T-cell (primary cell): ENCODE measurements at places on chromosomes 13 and 19.

DNA sequence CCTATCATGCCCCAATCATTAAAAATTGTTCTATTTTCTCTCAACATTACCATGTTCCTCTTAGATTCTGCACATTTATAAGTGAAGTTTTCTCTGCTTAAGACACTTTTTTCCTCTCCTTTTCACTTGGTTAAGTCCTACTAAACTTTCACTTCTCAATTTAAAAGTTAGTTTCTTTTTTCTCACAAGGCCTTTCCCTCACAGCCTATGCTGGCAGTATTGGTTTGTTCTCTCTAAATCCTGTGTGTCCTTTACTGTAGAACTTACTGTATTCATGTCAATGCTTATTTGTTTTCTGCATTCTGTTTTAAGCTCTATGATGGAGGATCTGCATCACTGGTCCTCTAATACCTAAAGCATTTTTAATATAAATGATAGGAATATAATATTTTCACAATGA lies 2816.6 kb downstream of the PCDH9 start:
- H3K36me3 ChIP-seq: no peaks in the 10 kb centered on the region
- DNase-seq: no peak
- no peaks in the 10 kb centered on the region for H3K27me3 ChIP-seq

DNA sequence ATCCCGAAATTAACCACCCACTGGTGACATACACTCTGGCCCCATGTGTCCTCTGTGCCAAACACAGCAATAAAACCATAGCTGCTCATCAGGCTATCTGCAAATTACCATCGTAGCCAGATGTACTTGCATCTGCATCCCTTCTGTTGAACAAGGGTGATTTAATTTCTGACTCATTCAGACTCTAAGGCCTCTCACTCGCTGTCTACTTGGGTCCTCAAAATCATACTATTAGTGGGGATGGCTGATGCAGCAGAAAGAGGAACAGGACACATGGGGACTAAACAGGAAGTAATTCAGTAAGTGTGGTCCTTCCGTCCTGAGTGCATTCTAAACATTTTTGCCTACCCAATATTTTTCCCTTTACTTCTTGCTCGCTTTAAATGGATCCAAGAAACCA lies 2275.0 kb upstream of the PCDH20 start:
- no peak overlapping the region for H3K27ac ChIP-seq
- H3K36me3 ChIP-seq: no peaks in the 10 kb centered on the region
- H3K27me3 ChIP-seq: no peaks in the 10 kb centered on the region
- H3K4me1 ChIP-seq: no peaks in the 10 kb centered on the region

GRCh38 chr19:17184371-17184841 lies 30.8 kb upstream of the USE1 start:
- peak overlapping the region; percentile 78 for H3K27ac ChIP-seq
- H3K4me1 ChIP-seq: peaks cover 13% of the 10 kb centered on the region
- H3K4me3 ChIP-seq: peak overlapping the region; percentile 41
- peaks cover 50% of the 10 kb centered on the region for H3K36me3 ChIP-seq
- no peaks in the 10 kb centered on the region for H3K27me3 ChIP-seq

- no peaks in the 10 kb centered on the region for H3K36me3 ChIP-seq
- H3K27ac ChIP-seq: no peak overlapping the region
- DNase-seq: no peak
- H3K27me3 ChIP-seq: peaks cover 31% of the 10 kb centered on the region
These were observed 54.8 kb upstream of the UQCRFS1 start for GRCh38 chr19:29267701-29268100.

DNA sequence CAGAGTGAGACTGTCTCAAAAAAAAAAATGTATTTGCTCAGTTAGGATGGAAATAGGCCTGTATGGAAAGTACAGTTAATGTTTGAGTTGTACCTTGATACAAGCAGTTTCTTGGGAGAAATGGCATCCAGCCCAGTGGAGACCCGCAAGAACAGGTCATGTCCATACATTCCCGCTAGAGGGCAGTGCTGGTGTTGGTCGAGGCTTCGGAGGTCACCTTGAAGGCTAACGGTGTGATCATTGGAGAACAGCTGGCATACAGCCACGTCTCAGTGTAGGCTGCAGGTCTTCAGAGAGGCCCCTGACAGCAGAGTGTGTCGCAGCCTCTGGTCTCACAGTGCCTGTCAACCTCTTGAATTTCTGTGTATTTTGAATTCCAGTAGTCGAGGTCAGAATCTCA lies 7.5 kb downstream of the ZNF610 start:
- no peak overlapping the region for H3K4me3 ChIP-seq
- no peaks in the 10 kb centered on the region for H3K27me3 ChIP-seq
- no peak overlapping the region for H3K27ac ChIP-seq
- peak; percentile 19 for DNase-seq
- H3K4me1 ChIP-seq: no peaks in the 10 kb centered on the region
- no peaks in the 10 kb centered on the region for H3K36me3 ChIP-seq

DNA sequence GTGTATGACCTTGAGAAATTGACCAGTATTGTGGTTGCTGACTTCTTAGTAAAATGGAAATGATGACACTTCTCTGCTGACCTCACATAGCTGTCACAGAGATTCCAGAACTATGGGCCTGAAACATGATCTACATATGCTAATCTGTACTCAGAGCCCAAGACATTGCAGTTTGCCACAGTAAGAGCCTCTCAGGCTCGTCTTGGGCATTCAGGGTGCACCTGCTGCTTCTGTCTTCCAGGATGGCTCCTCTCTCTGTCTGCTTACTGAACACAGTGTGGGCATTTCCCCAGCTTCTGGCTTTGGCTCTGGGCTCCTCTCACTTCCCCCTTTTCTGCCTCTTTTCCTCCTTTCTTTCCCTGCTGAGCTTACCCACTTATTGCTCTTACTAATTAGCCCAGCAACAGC lies 22.3 kb upstream of the SLC46A3 start:
- H3K27ac ChIP-seq: no peak overlapping the region
- H3K4me1 ChIP-seq: peaks cover 5% of the 10 kb centered on the region
- no peak for DNase-seq
- no peak overlapping the region for H3K4me3 ChIP-seq
- peaks cover 8% of the 10 kb centered on the region for H3K27me3 ChIP-seq
- no peaks in the 10 kb centered on the region for H3K36me3 ChIP-seq

- no peak overlapping the region for H3K27ac ChIP-seq
- H3K4me3 ChIP-seq: peak overlapping the region; percentile 59
- H3K4me1 ChIP-seq: peaks cover 5% of the 10 kb centered on the region
- peaks cover 14% of the 10 kb centered on the region for H3K27me3 ChIP-seq
These were observed 1.5 kb downstream of the BIVM start for GRCh38 chr13:102800145-102801041.

DNA sequence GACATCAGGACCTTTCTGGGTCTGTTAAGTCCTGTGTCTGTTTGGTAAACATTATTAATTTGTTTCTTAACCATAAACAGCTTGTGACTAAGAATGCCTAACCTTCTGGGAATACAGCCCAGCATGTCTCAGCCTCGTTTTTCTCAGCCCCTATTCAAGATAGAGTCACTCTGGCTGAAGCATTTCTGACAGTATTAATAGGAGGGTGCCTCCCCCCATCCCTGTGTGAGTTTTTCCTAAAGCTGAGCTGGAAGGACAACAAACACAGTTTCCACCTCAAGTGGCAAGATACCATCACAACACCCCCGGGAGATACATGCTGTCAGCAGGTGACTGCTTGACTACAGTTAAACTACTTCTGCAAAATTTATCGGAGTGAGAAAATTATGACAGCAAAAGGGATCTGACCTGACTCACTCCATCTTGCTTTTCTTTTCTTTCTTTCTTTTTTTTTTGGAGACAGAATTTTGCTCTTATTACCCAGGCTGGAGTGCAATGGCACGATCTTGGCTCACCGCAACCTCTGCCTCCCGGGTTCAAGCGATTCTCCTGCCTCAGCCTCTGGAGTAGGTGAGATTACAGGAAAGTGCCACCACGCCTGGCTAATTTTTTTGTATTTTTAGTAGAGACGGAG lies 59.3 kb upstream of the ABCC4 start:
- H3K27ac ChIP-seq: no peak overlapping the region
- H3K4me1 ChIP-seq: no peaks in the 10 kb centered on the region
- DNase-seq: no peak
- no peaks in the 10 kb centered on the region for H3K36me3 ChIP-seq
- H3K27me3 ChIP-seq: peaks cover 7% of the 10 kb centered on the region

DNA sequence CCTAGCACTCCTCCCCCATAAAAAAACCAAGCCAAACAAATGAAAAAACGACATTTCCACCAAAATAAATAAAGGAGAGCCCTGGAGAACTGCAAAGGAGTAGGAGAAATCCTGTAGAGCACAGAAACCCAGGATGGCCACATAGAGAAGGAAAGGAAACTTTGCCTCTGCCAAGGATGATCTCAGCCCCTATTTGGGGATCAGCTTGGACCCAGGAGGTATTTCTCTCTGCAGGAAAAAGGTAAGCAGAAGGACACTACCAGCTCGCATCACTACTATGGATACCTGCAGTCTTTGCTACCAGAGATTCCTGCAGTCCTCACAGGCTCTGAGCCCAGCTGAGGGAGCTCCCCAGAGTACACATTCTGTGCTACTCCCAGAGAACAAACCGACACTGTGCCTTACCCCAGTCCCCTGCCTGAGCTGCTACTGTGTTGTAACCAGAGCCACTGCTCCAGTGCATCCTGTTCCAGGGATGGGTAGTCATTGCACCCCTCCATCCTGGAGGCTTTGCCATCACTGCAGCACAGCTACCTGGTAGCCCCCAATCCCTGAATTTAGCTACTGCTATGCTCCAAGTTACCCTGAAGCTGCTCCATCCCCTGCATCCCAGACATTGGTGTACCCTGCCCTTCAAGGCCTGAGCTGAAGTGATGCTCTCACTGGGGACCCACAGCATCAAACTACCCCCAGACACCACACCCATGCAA lies 41.7 kb downstream of the VWA8 start:
- H3K27ac ChIP-seq: no peak overlapping the region
- H3K36me3 ChIP-seq: peaks cover 6% of the 10 kb centered on the region
- no peak for DNase-seq
- H3K27me3 ChIP-seq: no peaks in the 10 kb centered on the region
- peaks cover 23% of the 10 kb centered on the region for H3K4me1 ChIP-seq
